ENCODE measurements at places on chromosomes 6 and 20.

- DNase-seq = no peak
Measured at GRCh38 chr6:70459235-70459634, 45.9 kb downstream of the FAM135A start.

DNA sequence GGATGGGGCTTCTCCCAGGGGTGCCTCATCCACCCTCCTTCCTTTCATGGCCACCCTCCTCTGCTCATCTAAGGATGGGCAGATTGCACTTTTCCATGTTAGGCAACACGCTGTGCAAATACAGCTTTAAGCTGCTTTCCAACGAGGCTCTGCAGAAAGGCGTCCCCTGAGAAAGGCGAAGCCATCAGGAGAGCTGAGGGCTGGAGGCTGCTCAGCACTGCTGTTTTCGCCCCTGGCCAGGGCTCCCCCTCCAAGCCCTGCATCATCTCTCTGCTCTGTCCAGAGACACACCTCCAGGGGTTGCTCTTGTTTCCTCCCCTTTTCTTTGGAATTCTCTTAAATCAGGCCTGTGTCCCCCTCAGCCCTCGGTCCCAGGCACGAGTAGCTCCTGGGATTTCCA is 526.1 kb downstream of the CDH26 start:
- no peak for DNase-seq

DNA sequence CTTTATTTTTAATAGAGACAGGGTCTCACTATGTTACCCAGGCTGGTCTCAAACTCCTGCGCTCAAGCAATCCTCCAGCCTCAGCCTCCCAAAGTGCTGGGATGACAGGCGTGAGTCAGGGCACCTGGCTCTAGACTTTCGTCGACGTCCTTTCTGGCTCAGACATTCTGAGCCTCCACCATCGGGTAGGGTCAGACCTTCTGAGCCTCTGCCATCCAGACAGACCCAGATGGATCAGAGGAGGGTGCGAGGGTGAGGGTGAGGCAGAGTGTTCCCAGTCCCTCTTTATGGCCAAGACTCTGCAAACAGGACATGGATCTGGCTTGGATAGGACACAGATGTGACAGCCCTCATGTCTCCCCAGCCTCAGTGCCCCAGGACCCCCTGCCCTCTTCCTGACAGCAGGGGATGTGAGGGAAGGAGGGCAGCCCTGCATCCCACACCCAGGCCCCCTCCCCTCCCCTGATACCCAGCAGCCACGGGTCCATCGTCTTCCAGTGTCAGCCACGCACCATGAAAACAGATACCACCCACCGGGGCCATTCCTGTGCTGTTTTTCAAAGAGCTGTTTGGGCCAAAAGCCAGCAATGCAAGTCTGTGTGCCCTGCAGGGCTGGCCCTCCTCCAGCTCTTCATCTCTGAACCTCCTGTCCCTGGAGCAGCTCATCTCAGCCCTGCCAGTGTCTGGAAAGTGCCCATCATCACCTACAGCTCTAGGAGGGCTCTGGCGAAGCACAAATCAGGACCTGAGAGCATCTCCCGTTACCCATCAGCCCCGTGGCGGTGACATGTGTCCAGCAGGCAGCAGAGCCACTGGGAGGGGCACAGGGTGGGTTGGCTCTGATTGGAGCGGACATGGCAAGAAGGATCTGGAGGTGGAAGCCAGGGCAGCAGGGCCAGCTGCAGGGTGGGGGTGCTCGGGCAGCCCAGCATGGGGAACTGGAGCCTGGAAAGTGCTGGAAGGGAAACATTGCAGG is 208.4 kb downstream of the PREX1 start:
- no peak for DNase-seq

- no peak for DNase-seq
Measured at GRCh38 chr6:163634211-163635171, 220.0 kb downstream of the QKI start.

GRCh38 chr6:33443619-33444504 is 10.5 kb upstream of the ZBTB9 start:
- DNase-seq = no peak

GRCh38 chr20:33177866-33178265 is 9.9 kb downstream of the BPIFA2 start:
- no peak for DNase-seq

- DNase-seq = no peak
Measured at GRCh38 chr6:138336221-138336620, 41.5 kb upstream of the SMIM28 start.

- DNase-seq = no peak
Measured at GRCh38 chr6:71486461-71486860, 197.8 kb downstream of the OGFRL1 start.

DNA sequence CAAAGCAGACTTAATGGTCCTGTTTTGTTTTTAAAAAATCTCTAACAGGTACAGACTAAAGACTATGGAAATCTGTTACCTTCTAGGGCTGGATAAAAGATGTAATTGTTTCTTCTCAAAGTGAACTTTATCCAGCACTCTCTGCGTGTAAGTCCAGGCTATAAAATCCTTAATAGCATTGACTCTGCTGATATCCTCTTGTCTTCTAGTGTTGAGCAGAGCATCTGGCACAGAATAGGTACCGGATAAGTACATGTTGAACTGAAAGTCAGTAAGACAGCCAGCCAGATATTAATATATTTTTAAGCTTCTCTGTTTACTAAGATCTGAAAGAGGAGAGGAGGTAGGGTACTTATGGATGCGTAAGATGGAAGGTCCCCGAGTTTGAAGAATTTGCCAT is 262.3 kb downstream of the TBC1D7 start:
- no peak for DNase-seq

- DNase-seq = no peak
Measured at GRCh38 chr20:48394415-48395081, 433.3 kb downstream of the PREX1 start.

- peak; percentile 65 for DNase-seq
Measured at GRCh38 chr6:129730477-129731165, 20.6 kb upstream of the ARHGAP18 start.

DNA sequence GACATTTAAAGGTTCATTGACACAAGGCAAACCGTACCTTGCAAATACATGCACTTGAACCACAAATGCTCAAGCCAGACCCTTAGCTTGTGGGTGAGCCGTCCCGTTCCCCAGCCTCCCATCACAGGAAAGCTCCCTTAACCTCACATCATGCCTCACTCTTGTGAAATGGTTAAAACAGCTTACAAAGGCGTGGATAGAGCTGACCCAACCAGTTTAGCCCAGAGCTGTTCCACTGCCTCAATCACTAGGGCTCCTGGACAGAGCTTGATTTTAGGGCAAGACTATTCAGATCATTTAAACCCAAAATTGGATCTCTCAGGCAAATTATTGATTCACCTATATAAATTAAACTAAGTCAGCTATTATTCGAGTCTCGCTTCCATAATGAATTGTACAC is 229.6 kb upstream of the TAB2 start:
- no peak for DNase-seq

GRCh38 chr6:4460586-4461475 is 315.4 kb upstream of the CDYL start:
- no peak for DNase-seq

DNA sequence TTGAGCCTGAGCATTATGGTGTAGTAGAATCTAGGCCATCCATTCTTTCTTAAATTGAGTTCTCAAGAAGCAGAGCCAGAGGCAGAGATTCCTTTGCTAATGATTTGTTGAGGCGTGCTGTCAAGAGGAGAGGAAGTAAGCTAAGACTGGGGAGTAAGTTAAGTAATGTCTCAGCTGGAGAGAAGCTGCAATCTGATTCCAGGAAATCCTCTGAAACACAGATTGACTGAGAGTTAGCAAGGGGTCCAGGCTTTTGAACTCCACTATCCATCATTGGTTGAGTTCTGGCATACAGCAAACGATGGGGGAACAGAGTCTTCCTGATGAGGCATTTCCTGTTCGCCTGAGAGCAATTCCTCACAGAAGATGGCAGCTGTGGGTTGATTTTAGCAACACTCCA is 207.4 kb upstream of the RAB32 start:
- no peak for DNase-seq

DNA sequence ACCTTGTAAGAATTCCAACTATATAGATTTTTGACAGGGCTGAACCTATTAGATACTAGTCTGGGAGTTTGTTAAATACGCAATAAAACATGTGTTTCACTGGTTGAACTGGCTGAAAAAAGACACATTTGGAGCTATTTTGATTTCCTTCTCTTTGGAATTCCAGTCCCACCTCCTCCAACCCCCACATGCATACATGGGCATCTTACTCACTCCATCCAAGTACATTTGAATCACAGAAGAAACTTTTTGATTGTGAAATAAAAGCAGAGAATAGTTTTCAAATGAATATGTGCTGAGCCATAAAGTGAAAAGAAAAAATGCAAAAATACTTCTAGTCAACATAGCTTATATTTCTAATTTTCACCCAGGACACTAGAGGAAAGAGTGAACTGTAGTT is 33.9 kb upstream of the STXBP5 start:
- peak; percentile 70 for DNase-seq

DNA sequence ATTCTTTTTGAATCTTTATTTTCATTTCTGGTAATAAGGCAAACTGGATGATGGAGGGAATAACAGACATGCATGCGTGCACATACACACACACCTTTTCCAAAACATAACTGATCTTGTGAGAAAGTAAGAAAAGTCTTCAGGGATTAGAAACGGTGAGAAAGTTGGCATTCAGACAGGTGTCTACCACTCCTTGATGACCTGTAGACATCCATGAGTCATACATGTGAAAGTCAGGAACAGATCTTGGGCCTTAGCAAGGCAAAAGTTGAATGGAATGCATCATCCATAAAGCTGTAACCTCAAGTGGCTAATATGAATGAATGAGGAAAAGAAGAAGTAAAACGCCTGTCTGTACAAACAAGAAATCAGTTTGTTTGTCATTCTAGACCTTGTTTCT is 97.3 kb downstream of the GRIK2 start:
- DNase-seq = peak; percentile 32

DNA sequence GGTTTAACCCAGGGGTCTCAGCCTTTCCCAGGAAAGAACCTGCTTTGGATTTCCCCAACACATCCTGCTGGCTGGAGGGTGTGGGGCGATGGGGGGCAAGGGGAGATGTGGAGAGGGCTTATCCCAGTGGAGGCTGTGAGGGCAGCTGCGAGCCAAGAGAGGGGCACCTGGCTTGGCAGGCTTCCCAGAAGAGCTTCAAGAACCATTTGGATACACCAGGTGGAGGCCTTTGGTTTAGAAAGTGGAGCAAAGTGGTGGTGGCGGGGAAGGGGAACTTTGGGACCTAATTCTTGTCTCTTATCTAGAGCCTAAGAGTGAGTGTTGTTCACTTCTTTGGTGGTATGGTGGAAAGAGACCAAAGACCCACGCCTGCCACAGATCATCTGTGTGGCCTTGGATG is 12.4 kb downstream of the CD40 start:
- no peak for DNase-seq

DNA sequence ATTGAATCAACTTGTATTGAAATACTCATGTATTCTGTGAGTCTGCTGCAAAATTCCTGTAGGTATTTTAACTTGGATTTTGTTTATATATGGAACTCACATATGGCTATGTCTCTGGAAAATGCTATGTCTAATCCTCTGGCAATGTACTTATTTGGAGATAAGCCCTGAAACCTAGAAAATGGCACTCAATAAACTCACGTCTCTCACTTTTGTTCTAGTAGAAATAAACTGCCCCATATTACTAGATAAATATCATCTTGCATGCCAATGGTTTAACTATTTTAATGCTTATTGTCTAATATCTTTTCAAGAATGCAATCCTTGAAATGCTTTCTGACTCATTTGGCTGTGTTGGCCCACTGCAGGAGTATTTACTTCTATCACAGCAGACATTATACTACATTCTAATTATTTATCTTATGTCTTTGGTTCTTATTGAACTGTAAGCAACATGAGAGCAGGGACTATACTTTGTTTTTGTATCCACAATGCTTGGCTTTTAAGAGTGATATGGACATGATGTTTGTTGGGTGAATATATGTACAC is 292.2 kb upstream of the RSPO3 start:
- no peak for DNase-seq

DNA sequence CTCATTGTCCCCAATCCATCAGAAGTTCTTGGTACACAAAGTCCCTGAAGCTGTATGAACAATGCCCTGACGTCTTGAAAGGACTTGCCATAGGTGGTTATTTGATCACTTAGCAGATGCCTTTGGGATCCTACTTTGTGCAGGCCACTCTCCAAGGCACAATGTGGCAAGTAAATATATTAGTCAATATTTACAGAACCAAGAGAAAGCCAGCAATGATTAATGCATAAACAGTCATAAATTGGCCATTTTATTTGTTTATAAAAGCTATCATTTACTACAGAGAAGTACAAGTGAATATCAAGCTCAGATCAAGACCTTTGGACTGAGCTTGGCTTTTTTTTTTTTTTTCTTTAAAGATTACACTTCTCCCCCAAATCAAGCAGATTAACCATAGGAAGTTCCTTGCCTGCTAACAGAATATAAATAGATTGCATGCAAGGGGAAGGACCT is 161.8 kb downstream of the MTHFD1L start:
- DNase-seq = no peak

- DNase-seq = no peak
Measured at GRCh38 chr6:151275566-151275965, 35.8 kb downstream of the AKAP12 start.

DNA sequence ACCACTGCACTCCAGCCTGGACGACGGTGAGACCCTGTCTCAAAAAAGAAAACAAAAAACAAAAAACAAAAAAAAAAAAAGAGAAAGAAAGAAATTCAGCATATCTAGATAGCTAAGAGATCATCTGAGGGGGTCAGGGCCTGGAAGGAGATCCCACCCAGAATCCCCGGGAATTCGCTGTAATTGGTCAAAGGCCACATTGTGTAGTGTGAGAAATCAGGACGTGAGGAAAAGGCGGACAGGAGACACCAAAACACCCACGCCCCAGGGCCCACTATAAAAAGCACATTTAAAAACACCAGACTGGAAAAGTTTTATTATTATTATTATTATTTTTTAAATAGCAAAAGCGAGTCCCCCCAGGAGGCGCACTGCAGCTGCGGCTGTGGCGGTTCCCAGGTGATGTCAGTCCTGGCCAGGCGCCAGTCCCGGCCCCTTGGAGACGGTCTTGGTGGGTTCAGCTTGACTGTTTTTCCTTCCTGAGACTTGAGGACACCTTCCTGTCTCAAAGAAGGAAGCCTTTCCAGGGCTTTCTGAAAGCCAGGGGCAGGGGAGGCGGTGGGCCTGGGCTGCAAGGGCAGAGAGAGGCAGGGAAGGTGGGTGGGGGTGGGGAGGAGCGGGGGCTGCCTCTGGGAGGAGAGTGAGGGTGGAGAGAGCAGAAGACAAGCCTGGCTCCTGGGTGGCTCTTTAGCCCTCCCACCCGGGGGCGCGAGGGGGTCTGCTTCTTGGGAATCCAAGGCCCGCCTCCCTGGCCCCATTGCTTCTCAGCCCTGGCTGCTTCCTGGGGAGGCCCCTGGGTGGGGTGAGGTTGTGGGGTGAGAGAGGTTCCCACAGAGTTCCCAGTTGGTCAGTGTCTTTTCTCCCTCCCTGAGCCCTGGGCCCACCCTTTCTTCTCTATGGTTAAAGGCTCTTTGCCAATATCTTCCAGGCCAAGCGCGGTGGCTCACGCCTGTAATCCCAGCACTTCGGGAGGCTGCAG is 14.5 kb downstream of the TCF15 start:
- no peak for DNase-seq

GRCh38 chr20:62923669-62924441 is 2.5 kb downstream of the DIDO1 start:
- DNase-seq = no peak

Measured in kidney tubule cell (primary cell).